Fibroblast of skin of back (primary cell): ENCODE measurements at places on chromosomes 3 and 15.
A peak's percentile ranks its signal among the peaks of the same experiment; 100 is the strongest.

DNA sequence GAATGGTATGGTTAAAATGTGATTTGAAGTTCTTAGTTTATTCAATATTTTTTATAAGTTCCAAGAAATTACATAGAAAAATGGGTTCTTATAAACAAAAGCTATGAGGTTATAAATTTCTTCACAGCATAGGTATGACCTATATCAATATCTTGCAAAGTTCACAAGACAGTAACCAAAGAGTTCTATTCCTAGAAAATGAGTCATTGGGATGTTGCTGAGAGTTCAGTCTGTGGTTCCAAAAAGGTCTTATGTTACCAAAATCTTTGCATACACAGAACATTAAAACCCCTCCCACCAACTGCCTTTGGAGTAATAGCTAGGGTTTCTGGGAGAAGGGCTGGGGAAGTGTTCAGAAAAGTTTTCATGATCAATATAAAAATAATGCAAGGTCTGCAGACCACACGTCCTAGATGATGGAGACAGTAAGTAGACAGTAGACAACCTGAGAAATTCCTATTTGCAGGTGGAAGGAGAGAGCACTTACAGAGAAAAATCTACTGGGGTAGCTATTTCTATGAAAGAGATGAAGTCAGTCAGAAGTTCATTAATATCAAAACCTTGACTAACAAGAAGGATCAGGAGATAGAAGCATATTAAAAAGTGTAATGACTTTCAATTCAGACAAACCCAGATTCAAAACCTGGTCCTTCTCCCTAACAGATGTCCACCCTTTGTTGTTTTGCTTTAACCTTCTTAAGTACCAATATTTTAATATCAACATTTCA is 279.3 kb downstream of the KCNH8 start:
- DNase-seq, result no peak

DNA sequence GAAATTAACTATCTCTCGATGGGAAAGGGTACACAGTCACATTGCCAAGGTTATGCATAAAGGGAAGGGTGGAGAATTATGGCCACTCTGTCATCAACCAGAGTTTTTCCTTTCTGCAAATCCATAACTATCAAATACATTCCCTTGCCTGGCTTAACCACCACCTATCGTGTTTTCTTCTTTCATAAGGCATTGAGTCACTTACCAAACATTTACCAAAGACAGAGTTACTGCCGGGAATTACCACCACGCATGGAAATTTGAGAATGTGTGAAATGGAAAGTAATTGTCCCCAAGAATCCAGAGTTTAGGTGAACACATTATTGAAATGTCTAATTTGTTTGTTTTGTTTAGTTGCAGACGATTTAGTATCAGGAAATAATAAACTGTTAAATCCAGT is 134.3 kb upstream of the LRRN1 start:
- peak; percentile 57 for DNase-seq

GRCh38 chr15:51878446-51879386 is 49.3 kb downstream of the TMOD3 start:
- peak; percentile 60 for DNase-seq

- DNase-seq, result no peak
These were observed 3.6 kb downstream of the GADL1 start for GRCh38 chr3:30890907-30891306.

GRCh38 chr3:73448041-73448440 is 176.7 kb downstream of the PDZRN3 start:
- no peak for DNase-seq

- no peak for DNase-seq
These were observed 374.2 kb downstream of the MECOM start for GRCh38 chr3:169289273-169289672.

- DNase-seq, result no peak
These were observed 49.9 kb downstream of the GRIP2 start for GRCh38 chr3:14490255-14490654.

- DNase-seq, result peak; percentile 9
These were observed 99.9 kb downstream of the ADAMTS17 start for GRCh38 chr15:100241572-100242482.

- no peak for DNase-seq
These were observed 15.8 kb downstream of the DNAH1 start for GRCh38 chr3:52331906-52332305.

DNA sequence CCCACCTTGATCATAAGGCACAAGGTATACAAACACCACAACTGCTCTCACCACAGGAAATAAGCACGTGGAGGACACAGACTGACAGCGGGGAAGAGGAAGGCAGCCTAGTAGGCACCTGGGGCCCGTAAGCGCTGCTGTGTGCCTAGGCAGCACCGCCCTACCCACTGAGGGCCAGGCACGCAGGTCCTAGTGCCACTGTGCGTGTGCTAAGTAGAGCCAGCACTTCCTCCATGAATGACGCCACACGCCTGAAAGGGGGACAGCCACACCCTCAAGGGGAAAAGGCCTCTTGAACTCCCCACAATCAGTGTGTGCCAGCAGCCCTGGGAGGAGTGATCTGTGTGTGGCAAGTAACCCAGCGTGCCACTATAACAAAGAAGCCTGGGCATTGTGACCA is 73.0 kb downstream of the ATP1B3 start:
- DNase-seq, result no peak

DNA sequence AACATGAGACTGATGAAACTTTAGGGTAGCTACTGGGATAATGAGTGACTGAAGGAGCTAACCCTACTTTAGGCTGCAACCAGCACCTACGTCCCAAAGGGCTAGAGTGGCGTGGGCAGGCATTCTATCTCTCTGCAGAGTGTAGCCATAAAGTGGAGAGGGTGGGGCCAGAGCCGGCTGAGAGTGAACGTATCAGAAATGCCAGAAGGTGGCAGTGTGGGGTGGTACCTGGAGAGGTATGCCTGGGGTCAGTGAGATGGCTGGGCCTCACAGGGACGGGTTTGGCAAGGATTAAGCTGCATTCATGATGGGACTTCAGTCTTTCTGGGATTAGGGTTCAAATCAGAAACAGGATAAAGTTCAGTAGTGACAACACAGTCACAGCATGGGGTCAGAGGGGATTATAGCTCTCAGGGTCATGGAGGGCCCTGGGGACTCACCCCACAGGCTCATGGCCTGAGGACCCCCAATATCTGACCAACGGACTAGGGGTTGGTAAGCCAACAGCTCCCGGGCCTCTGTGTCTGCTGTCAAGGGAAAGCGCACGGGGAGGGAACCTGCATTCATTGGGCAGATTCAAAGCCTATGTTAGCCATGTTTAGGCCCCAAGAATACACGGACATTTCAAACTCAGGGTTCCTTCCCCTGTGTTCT is 86.5 kb upstream of the FOXB1 start:
- DNase-seq, result peak; percentile 52

GRCh38 chr15:29071232-29071881 is 185.6 kb downstream of the APBA2 start:
- DNase-seq, result no peak

- no peak for DNase-seq
These were observed 281.0 kb downstream of the KLF13 start for GRCh38 chr15:31607656-31608055.

GRCh38 chr3:53823956-53824657 is 22.1 kb downstream of the CHDH start:
- DNase-seq, result no peak

DNA sequence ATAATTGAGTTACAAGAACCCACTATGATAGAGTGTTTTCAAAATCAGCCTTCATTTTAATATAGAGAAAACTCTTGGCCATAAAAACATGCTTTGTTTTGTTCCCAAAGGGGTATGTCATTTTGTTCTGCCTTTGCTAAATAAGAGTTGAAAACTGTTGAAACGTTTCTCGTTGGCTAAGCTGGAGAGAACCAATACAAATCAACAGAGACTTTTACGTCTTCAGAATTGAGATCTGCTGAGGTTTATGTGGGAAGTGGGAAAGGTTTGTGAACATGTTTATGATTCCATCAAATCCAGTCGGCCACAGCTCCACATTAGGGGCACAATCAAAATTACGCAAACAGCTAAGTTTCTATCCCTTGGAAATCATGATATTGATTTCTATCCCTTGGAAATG is 102.0 kb downstream of the IGF2BP2 start:
- no peak for DNase-seq

DNA sequence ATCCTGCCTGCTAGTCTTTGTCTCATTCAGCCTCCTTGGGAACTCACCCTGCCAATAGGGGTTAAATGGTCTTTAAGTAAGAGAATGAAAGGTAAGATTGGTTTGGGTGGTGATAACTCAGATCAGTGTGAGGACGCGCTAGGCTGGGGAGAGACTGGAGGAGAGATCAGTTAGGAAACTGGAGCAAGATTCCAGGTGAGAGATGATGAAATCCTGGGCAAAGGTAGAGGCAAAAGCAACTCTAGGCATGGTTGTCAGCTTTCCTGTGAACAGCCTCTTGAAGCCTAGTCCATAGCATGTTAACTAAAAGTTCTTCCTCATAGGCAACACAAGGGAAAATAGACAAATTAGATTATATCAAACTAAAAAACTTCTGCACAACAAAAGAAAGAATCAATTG is 145.2 kb upstream of the ANKRD28 start:
- DNase-seq, result no peak

- DNase-seq, result no peak
These were observed 9.3 kb downstream of the TLE3 start for GRCh38 chr15:70088455-70088854.
